ENCODE measurements at places on chromosomes 3 and 15. TPM values are rescaled to one million over a fixed set of nuclear protein-coding genes. Genes with fewer than 3 reads are reported as not detected.

- no peak overlapping the region for H3K27ac ChIP-seq
- H3K27me3 ChIP-seq, result no peaks in the 10 kb centered on the region
- H3K4me1 ChIP-seq, result peaks cover 28% of the 10 kb centered on the region
- peaks cover 28% of the 10 kb centered on the region for H3K36me3 ChIP-seq
- H3K4me3 ChIP-seq, result no peak overlapping the region
Observed at GRCh38 chr3:101377796-101378195, 57.4 kb upstream of the IMPG2 start.

DNA sequence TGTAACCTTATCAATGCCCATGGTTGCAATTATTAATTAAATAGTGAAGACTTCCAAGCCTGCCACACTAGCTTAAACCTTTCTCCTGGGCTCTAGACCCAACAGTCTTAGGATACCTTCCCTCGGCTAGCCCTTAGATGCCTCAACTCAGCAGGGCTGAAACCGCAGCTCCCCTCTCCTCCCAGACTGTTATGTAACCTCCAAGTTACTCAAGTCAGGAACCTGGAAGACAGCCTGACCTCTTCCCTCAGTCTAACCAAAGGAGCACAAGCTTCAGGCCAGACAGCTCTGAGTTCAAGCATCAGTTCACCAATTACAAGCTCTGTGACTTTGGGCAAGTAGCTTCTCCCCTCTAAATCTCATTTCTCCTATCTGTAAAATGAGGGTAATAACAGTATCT is 70.5 kb upstream of the HACD2 start:
- no peaks in the 10 kb centered on the region for H3K4me1 ChIP-seq
- no peak overlapping the region for H3K4me3 ChIP-seq
- no peaks in the 10 kb centered on the region for H3K36me3 ChIP-seq
- no peaks in the 10 kb centered on the region for H3K27me3 ChIP-seq

GRCh38 chr3:6962801-6963200 is 101.9 kb downstream of the GRM7 start:
- DNase-seq, result no peak
- H3K4me1 ChIP-seq, result no peaks in the 10 kb centered on the region
- H3K4me3 ChIP-seq, result no peak overlapping the region
- H3K27ac ChIP-seq, result no peak overlapping the region
- no peaks in the 10 kb centered on the region for H3K36me3 ChIP-seq
- no peaks in the 10 kb centered on the region for H3K27me3 ChIP-seq

- DNase-seq, result no peak
- H3K4me1 ChIP-seq, result no peaks in the 10 kb centered on the region
- H3K4me3 ChIP-seq, result no peak overlapping the region
- H3K27me3 ChIP-seq, result peaks cover 11% of the 10 kb centered on the region
- no peak overlapping the region for H3K27ac ChIP-seq
- H3K36me3 ChIP-seq, result peaks cover 3% of the 10 kb centered on the region
Observed at GRCh38 chr3:33331414-33331813, 54.2 kb downstream of the FBXL2 start.

DNA sequence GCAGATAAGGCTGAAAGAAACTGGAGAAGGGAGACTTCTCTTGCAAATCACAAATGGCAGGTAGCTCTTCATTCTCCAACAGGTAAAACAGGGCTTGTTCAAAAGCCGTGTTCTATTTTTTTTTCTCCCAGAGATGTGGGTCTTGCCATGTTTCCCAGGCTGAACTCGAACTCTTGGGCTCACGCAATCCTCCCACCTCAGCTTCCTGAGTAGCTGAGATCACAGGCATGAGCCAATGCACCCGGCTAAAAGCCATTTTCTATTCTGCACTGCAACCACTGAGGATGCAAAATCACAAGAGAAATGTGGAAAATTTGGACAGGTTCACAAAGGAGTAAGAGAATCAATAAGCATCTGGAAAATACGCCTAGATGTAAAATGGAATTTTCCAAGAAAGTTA is 19.5 kb downstream of the EIF4E3 start:
- H3K4me3 ChIP-seq, result no peak overlapping the region
- peaks cover 52% of the 10 kb centered on the region for H3K36me3 ChIP-seq
- peaks cover 68% of the 10 kb centered on the region for H3K4me1 ChIP-seq
- no peak for DNase-seq
- no peaks in the 10 kb centered on the region for H3K27me3 ChIP-seq
- H3K27ac ChIP-seq, result no peak overlapping the region

DNA sequence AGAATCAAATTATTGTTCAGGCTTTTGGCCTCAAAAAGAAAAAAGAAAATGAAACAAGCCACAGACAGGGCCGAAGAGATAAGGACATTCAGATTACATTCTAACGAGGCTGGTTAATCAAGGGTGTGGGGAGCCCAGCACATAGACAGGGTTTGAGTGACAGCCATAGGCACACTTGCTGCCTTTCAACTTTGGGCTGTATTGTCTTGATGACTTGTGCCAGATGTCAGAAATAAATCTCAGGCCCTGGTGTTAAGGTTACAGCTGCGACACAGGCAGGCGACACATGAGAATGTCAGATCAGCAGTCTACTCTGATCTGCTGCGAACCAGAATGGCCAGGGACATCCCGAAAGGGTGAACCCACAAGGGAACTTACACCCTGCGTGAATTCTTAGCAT is 231.2 kb upstream of the ARRDC4 start:
- no peak overlapping the region for H3K4me3 ChIP-seq
- H3K4me1 ChIP-seq, result no peaks in the 10 kb centered on the region
- H3K36me3 ChIP-seq, result no peaks in the 10 kb centered on the region
- H3K27ac ChIP-seq, result no peak overlapping the region
- no peaks in the 10 kb centered on the region for H3K27me3 ChIP-seq

DNA sequence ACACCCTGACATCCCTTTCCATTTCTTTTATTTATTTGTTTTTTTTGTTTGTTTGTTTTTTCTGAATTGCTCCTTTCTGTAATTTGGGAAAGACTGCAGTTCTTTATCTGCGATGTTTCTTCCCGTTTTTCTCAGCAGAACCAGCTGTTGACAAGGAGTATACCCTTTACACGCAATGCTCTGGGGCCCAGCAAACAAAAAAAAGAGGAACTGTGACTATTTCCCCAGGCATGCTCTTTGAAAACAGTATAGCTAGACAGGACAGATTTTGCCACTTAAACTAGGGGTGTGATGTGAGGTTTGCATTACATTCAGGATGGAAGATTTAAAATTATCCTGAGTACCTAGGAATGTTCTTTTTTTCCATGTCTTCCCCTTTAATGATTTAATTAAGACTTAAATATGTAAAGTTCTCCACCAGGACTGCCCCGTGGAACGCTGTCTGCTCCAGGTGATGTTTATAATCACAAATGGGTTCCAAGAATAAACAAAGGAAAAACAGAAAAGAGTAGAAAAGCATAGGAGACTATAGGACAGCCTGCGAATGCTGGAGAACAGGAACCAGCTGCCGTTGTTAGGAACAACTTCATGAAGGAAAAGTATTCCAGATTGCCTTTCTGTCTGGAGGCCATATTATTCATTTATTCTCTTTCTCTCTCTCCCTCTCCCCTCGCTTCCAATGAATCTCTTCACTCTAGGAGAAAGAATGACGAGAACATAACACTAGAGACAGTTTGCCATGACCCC is 43.3 kb downstream of the TGFBR2 start:
- H3K36me3 ChIP-seq, result peaks cover 76% of the 10 kb centered on the region
- H3K27ac ChIP-seq, result peak overlapping the region; percentile 86
- peak overlapping the region; percentile 9 for H3K4me3 ChIP-seq
- no peaks in the 10 kb centered on the region for H3K27me3 ChIP-seq

DNA sequence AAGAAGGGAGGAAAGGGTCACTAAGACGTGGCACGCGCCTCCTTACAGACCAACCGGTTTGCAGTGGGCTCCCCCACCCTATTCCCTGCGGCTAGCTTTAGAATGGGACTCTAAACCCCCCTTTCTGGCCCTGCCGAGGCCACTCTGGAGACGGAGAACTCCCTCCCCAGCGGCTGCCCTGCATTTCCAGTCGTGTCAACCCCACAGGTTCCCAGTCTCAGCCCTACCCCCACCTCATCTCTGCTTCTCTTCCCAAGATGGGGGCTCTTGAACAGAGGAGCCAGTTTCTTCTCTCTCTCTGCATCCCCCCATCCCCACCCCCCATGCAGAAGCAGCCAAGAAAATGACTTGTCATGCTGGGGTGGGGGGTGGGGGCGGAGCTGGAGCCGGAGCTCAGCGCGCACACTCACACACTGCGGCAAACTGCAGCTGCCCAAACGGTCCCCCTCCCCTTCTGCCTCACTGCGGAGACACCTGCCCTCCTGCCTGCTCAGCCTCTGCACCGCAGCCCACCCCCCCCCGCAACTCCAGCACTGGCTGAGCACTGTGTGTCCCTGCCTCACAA is 871 bp downstream of the MAP1A start:
- H3K27ac ChIP-seq, result no peak overlapping the region
- H3K4me3 ChIP-seq, result peak overlapping the region; percentile 65
- no peak for DNase-seq
- H3K27me3 ChIP-seq, result peaks cover 24% of the 10 kb centered on the region
- H3K4me1 ChIP-seq, result peaks cover 37% of the 10 kb centered on the region

DNA sequence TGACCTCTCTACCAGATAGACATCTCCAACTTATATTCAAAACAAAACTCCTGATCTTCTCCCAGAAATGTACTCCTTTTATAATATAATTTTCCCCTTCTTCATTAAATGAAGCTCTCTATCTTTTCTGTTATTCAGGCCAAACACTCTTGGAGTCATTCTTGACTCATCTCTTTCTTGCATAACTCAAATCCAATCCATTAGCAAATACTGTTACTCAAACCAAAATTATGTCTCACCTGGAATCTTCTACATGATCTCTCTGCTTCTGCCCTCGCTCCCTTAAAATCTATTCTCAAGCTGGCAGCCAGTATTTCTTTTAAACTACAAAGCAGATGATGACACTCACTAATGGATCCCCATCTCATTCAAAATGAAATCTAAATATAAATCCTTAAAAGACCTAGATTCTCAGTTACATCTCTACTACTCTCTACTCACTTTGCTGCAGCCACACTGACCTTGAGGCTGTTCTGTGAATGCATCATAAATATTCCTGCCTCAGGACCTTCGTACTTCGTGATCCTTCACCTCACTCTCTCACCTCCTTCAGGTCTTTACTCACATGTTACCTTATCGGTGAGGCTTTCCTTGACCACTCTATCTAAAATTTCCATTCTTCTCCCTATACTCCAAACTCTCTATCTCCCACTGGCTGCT is 160.9 kb downstream of the TBC1D5 start:
- peaks cover 2% of the 10 kb centered on the region for H3K36me3 ChIP-seq
- no peaks in the 10 kb centered on the region for H3K27me3 ChIP-seq
- no peak overlapping the region for H3K27ac ChIP-seq
- H3K4me1 ChIP-seq, result peaks cover 9% of the 10 kb centered on the region
- no peak for DNase-seq
- H3K4me3 ChIP-seq, result no peak overlapping the region

DNA sequence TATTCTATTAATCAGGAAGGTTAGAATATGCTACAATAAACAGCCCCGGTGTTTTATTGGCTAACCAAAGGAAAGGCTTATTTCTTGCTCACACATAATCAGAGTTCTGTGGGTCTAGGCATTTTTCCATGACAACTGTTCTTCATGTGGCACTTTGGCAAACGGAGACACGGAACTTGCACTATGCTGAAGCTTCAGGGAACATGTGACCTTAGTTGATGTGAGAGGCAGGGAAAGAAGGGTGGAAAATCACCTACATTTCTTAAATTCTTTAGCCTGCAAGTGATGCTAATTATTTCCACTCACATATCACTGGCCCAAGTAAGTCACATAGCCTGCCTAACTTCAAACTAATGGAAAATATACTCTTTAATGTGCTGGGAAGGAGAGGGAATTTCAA is 344.6 kb downstream of the SV2B start:
- H3K36me3 ChIP-seq, result peaks cover 22% of the 10 kb centered on the region
- H3K27me3 ChIP-seq, result peaks cover 5% of the 10 kb centered on the region
- H3K4me1 ChIP-seq, result peaks cover 5% of the 10 kb centered on the region
- no peak overlapping the region for H3K27ac ChIP-seq

GRCh38 chr3:195250473-195251251 is 20.3 kb downstream of the XXYLT1 start:
- peaks cover 18% of the 10 kb centered on the region for H3K4me1 ChIP-seq
- no peak overlapping the region for H3K27ac ChIP-seq
- no peak for DNase-seq
- no peak overlapping the region for H3K4me3 ChIP-seq

DNA sequence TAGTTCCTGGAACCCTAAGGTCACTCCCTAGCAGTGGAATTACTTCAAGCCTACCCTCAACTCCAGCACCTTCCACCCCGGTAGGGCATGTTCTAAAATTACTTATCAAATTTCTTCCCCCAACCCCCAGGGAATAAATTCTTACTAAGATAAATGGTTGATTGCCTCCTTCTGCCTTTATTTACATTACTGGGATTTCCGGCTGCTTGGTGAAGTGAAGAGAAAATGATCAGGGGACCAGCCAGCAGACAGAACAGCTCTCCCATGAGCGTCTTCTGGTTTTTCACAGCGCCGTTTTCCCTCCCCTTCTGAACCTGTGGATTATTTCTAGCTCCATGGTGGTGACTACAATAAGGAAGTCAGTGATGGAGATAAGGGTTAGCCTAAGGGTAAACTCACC is 521.5 kb upstream of the PPP2R3A start:
- no peaks in the 10 kb centered on the region for H3K36me3 ChIP-seq
- DNase-seq, result no peak
- no peaks in the 10 kb centered on the region for H3K27me3 ChIP-seq
- no peaks in the 10 kb centered on the region for H3K4me1 ChIP-seq
- H3K27ac ChIP-seq, result no peak overlapping the region

DNA sequence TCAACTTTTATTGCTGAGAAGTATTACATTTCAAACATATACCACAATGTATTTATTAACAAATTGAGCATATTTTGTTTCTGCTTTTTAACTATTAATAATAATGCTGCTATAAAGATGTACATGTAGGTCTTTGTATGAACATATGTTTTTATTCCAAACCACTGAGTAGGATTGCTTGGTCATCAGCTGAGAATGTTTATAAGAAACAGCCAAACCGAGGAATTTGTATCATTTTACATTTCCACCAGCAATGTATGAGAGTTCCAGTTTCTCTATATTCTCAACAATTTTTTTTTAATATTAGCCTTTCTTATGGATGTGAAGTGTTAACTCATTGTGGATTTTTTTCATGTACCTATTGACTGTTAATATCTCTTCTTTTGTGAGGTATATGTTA is 119.5 kb upstream of the MDFIC2 start:
- no peaks in the 10 kb centered on the region for H3K4me1 ChIP-seq
- no peak for DNase-seq
- no peaks in the 10 kb centered on the region for H3K36me3 ChIP-seq

SLC6A6 gene
- 42.6 TPM for total RNA-seq

TYRO3 gene
- total RNA-seq, result 0.22 TPM

SLC9A9 gene
- 9.9 TPM for total RNA-seq

SEMA3B gene
- total RNA-seq, result 1.0 TPM

FAM107A gene
- not detected for total RNA-seq

GREM1 gene
- total RNA-seq, result not detected

All from activated naive CD8-positive, alpha-beta T cell treated with anti-CD3 and anti-CD28 coated beads, Interleukin-2, amount 10 ng/mL, durations not matched to agents 7 days and 5 days (primary cell).